ENCODE measurements at places on chromosomes 13 and 19.

DNA sequence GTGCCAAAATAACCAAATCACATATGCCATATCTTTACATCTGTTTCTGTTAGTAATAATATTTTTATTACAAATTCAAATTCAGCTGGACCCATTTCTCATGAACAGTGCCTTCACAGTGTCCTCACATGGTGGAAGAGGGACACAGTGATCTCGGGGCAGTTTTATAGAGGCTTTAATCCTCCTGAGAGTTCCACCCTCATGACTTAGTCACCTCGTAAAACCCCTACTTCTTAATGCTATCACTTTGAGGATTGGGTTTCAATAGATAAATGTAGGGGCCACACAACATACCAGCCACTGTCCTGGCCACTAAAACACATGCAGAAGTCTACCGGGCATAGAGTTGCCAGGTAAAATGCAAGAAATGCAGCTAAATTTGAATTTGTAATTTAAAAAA is 201.5 kb downstream of the MYO16 start:
- no peak for DNase-seq

DNA sequence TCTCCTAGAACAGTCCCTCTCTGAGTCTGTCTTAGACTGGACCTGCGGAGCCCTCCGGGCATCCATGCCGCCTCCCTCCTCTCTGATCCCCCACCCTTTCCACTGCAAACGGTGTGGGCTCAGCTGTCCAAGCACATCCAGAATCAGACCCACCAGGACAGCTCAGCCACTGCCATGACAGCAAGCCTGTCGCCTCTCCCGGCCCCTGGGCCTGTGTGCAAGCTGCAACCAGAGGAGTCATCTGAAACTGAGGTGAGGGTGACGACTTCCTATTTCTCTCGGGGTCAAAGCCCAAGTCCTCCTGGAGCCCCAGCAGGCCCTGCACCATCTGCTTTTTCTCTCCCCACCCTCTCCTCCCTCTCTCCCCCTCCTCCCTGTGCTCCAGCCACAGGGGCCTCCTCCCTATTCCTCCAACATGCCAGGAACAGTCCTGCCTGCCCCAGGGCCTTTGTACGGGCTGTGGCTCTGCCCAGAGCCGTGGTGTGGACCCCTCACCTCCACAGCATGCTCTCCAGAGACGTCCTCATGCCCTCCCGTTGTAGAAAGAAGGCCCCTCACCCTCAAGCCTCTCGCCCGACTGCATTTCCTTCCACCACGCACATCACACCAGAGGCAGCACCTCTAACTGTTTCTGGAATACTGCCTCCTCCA is 23.5 kb upstream of the MYDGF start:
- DNase-seq: no peak

- DNase-seq: no peak
These were observed 9.2 kb downstream of the TEX29 start for GRCh38 chr13:111329641-111330040.

- no peak for DNase-seq
These were observed 29.9 kb upstream of the FAM124A start for GRCh38 chr13:51192348-51192747.

- DNase-seq: no peak
These were observed 83.2 kb downstream of the CCNA1 start for GRCh38 chr13:36515466-36515865.

GRCh38 chr19:2032296-2032941 is 16.9 kb upstream of the BTBD2 start:
- DNase-seq: peak; percentile 71

GRCh38 chr19:19615086-19615485 is 3.4 kb downstream of the PBX4 start:
- no peak for DNase-seq

- peak; percentile 31 for DNase-seq
These were observed 100.8 kb downstream of the STK24 start for GRCh38 chr13:98476106-98476505.

DNA sequence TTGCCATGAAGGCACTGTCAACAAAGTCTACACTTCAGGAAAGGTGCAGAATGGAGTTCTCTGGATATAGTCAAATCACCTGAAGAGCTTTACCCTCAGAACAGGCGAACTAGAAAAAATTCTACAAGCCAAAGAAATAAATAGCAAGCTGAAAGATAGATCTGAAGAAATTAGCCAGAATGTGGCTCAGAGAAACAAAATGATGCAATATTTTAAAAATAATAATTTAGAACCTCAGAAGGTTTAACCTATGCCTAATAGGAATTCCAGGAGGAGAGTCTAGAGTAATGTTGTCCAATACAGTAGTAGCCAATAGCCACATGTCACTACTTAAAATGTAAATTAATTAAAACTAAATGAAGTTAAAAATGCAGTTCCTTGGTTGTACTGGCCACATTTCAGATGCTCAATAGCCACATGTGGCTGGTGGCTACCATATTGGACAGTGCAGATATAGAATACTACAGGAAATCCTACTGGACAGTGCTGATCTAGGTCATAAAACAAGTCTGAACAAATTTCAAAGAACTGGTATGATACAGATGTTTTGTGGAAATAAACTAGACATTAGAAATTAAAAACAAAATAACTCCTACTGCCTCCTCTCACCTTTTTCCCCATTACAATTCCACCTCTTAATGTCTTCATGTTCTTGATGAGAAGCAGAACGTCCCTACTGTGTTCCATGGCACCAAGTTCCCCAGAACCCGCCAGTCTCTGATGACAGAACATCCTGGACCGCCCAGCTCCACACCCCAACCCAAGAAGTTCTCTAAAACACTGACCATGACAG is 679 bp upstream of the CDADC1 start:
- DNase-seq: no peak

- DNase-seq: no peak
These were observed at the start of gene GSX1 for GRCh38 chr13:27792393-27793218. GSX1 (plus strand) TSS chr13:27792483; CDS start chr13:27792691, 208 bp downstream.

DNA sequence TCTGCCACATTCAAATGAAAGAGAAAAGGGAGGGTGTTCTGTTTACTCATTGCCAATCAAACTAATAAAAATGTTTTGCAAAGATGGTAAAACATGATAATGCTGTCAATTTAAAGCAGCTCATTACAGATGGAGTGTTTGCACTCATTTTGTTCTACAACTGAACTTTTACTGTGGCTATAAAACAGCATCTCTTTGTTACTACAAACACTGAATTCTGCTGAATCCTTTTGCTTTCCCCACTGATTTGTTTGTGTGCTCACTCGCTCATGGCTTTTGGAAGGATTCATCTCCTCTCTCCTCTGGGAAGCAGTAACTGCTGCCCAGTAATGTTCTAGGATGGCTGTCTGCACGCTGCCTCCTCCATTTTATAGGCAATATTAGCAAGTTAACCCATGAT is 434.5 kb downstream of the PCDH9 start:
- no peak for DNase-seq

Data from hematopoietic multipotent progenitor cell (in vitro differentiated cells).